Activated naive CD8-positive, alpha-beta T cell treated with anti-CD3 and anti-CD28 coated beads, Interleukin-2, amount 10 ng/mL, durations not matched to agents 7 days and 5 days (primary cell): ENCODE measurements at places on chromosomes 3 and 15. TPM values are rescaled to one million over a fixed set of nuclear protein-coding genes. Genes with fewer than 3 reads are reported as not detected.
A peak's percentile ranks its signal among the peaks of the same experiment; 100 is the strongest.

GRCh38 chr3:149567381-149567780 is 90.4 kb downstream of the WWTR1 start:
- no peak for DNase-seq
- no peaks in the 10 kb centered on the region for H3K36me3 ChIP-seq
- H3K4me1 ChIP-seq, result peaks cover 2% of the 10 kb centered on the region
- no peak overlapping the region for H3K4me3 ChIP-seq
- H3K27ac ChIP-seq, result no peak overlapping the region
- H3K27me3 ChIP-seq, result peaks cover 22% of the 10 kb centered on the region

DNA sequence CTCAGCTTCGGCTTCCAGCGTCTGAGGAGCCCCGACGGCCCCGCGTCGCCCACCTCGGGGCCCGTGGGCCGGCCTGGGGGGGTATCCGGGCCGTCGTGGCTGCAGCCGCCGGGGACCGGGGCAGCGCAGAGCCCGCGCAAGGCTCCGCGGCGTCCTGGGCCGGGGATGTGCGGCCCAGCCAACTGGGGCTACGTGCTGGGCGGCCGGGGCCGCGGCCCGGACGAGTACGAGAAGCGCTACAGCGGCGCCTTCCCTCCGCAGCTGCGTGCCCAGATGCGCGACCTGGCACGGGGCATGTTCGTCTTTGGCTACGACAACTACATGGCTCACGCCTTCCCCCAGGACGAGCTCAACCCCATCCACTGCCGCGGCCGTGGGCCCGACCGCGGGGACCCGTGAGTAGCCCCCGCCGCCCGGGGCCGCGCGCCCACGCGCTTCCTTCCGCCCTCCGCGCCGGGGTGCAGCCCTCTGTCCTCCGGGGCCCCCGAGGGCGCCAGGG is 462 bp downstream of the EDEM1 start:
- DNase-seq, result peak; percentile 79
- H3K36me3 ChIP-seq, result peaks cover 22% of the 10 kb centered on the region
- H3K4me1 ChIP-seq, result peaks cover 32% of the 10 kb centered on the region
- no peaks in the 10 kb centered on the region for H3K27me3 ChIP-seq
- peak overlapping the region; percentile 100 for H3K27ac ChIP-seq

The ANKDD1A gene
- 12.6 TPM for total RNA-seq

The GHSR gene
- total RNA-seq, result not detected

GRCh38 chr3:24690777-24691176 is 196.1 kb upstream of the THRB start:
- no peak for DNase-seq
- H3K4me1 ChIP-seq, result peaks cover 7% of the 10 kb centered on the region
- no peak overlapping the region for H3K27ac ChIP-seq
- peaks cover 13% of the 10 kb centered on the region for H3K27me3 ChIP-seq
- H3K4me3 ChIP-seq, result no peak overlapping the region
- no peaks in the 10 kb centered on the region for H3K36me3 ChIP-seq

DNA sequence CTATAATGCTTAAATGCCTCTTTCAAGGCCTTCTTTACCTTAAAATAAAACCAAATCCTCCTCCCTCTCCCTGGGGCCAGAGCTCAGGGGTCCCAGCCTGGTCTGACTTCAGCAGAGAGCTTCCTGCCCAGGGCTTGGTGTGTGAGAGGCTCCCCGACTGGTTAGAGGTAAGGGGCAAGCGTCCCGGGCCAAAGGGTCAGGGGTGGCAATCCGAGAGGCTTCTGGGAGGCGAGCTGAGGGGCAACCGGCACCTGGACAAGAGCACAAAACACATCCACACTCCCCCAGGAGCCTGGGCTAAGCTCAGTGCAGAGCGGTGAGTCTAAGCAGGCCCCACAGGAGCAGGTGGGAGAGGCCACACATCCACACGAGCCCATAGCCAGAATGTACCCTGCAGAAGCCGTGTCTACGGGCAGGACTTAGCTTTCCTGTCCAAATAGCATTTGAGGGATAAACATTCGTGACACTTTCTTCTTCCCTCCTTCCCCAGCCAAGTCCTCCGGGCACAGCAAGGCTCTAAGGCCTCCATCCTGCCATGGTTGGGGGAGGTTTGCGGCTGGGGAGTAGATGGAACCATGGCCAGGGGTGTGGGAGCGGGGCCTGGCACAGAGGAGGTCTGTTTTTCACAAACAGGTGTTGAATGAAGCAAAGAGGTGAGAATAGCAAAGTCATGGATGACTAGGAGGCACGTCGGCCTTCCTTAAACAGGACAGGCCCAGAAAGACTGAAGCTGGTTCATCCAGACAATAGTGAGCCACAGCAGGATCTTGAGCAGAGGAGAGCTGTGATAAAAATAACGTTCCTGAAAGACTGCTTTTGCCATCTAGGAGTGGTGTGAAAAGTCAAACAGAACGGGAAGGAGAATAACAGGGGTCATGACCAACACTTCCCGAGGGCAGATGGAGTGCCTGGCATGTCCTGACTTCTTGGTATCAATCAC is 98.7 kb upstream of the IQSEC1 start:
- H3K36me3 ChIP-seq, result no peaks in the 10 kb centered on the region
- H3K27me3 ChIP-seq, result peaks cover 3% of the 10 kb centered on the region
- H3K4me1 ChIP-seq, result no peaks in the 10 kb centered on the region
- no peak overlapping the region for H3K4me3 ChIP-seq

DNA sequence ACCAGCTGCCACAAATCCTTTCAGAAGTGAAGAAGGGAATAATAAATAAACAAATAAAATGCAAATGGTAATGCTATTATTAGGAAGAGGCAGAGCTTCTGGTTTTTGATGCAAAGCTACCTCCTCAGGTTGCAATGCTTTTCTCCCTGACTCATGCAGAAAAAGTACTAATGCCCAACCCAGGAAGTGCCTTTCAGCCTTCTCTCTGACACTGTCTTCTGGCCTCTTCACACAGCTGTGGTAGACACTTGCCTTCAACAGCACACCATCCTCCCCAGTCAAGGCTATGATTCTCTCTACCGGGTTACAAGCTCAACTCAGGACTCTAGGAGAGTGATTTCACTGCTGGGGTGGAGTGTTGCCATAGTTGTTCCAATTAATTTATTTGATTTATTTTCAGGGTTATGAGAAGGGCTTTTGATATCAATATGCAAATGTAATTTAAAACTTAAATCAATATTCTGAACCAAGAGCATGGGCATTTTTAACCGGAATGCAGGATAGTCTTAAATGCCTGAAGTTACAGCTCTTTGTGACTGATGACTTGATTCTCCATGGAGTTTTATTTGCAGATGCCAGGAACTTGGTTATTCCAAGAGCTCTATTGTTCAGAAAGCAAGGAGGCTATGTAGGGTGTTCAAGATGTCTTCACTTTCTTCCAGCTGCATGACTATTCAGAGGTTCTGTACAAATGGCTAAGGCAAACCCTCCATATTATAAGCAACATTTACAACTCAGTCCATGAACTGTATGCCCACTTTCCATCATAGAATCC is 27.1 kb upstream of the GALNT15 start:
- H3K27ac ChIP-seq, result no peak overlapping the region
- no peaks in the 10 kb centered on the region for H3K36me3 ChIP-seq
- no peaks in the 10 kb centered on the region for H3K4me1 ChIP-seq
- no peak overlapping the region for H3K4me3 ChIP-seq
- H3K27me3 ChIP-seq, result peaks cover 4% of the 10 kb centered on the region

The SPATA12 gene
- total RNA-seq, result not detected

- H3K4me1 ChIP-seq, result no peaks in the 10 kb centered on the region
- H3K36me3 ChIP-seq, result no peaks in the 10 kb centered on the region
- DNase-seq, result no peak
- no peaks in the 10 kb centered on the region for H3K27me3 ChIP-seq
Measured at GRCh38 chr3:103210583-103210982, 775.8 kb downstream of the ZPLD1 start.

- no peak for DNase-seq
- H3K4me1 ChIP-seq, result no peaks in the 10 kb centered on the region
- H3K27me3 ChIP-seq, result no peaks in the 10 kb centered on the region
Measured at GRCh38 chr3:69458803-69459365, 73.0 kb upstream of the FRMD4B start.

The FBLN2 gene
- total RNA-seq, result 2.6 TPM

The LDHAL6B gene
- total RNA-seq, result not detected

GRCh38 chr15:87858651-87859050 is 397.9 kb downstream of the NTRK3 start:
- H3K27me3 ChIP-seq, result no peaks in the 10 kb centered on the region
- no peak for DNase-seq
- no peaks in the 10 kb centered on the region for H3K4me1 ChIP-seq
- H3K4me3 ChIP-seq, result no peak overlapping the region

DNA sequence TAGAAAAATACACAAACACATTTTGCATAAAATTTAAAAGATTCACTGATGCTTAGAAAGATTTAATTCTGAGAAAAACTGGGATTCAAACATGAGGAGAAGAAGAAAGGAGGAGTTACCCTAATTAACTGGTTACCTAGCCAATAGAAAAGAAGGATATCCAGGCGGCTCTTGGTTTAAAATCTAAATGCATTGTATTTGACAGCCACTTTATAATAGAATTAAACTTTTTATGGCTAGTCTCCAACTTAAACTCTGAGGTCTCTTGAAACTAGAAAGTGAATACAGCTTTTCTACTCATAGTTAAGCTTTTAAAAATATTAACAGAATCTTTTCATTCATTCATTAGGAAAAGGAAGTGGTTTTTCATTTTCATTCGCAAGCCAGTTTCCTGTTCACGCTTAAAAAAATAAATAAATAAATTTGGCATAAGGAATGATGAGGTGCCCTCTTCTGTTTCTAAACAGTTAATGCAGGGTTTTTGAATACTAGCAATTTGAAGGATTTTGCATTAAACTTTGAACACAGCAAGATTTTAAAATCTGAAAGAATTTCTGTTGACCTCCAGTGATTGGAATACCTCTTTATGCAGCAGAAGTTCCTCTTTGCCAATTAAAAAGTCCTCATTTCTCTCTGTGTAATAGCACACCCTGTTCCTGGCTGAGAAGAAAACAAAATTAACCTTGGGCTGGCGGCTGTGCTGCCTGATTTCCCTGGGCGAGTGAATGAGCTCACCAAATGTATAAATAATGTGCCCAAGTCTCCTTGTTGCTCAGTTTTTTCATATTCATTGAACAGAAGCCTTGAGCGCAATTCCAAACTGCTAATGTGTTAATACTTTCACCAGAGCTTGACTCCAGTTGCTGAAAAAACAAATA is 105.1 kb downstream of the ZMAT3 start:
- H3K27me3 ChIP-seq, result peaks cover 2% of the 10 kb centered on the region
- peaks cover 11% of the 10 kb centered on the region for H3K4me1 ChIP-seq
- peaks cover 3% of the 10 kb centered on the region for H3K36me3 ChIP-seq
- no peak for DNase-seq
- no peak overlapping the region for H3K27ac ChIP-seq

DNA sequence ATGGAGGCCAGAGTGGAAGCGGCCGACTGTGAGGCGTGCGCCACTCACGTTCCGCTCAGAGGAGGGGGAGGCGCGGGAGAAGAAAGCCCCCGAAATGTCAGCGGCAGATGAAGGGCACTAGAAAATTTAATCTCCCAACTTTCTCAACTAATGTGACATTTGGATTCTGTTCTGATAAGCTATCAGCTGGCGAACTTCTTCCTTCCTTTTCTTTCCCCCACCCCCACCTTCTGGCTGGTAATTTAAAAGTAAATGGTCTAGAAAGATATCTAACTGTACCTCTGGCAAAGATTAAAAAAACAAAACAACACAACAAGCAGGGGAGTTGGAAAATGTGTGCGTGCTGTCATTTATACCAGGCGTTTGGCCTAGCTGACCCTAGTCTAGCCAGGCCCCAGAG is 26.4 kb upstream of the TMEM115 start:
- no peak overlapping the region for H3K4me3 ChIP-seq
- peaks cover 2% of the 10 kb centered on the region for H3K27me3 ChIP-seq
- no peak for DNase-seq
- no peaks in the 10 kb centered on the region for H3K36me3 ChIP-seq
- no peak overlapping the region for H3K27ac ChIP-seq

The GOLGA8J gene
- 0.31 TPM for total RNA-seq

- no peak overlapping the region for H3K4me3 ChIP-seq
- no peaks in the 10 kb centered on the region for H3K36me3 ChIP-seq
- DNase-seq, result no peak
- no peaks in the 10 kb centered on the region for H3K4me1 ChIP-seq
- no peaks in the 10 kb centered on the region for H3K27me3 ChIP-seq
- H3K27ac ChIP-seq, result no peak overlapping the region
Measured at GRCh38 chr15:36996538-36997181, 103.7 kb downstream of the MEIS2 start.

DNA sequence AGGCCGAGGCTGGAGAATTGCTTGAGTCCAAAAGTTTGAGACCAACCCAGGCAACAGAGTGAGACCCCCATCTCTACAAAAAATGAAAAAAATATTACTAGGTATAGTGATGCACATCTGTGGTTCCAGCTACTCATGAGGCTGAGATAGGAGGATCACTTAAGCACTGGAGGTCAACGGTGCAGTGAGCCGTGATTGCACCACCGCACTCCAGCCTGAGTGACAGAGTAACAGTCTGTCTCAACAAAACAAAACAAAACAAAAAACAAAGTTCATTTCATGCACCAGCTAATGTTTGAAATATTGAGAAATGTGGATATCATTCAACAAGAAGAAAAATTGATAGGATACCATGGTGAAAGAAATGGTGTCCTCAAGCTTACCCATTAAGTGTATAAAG is 450.5 kb upstream of the TPRG1 start:
- peaks cover 5% of the 10 kb centered on the region for H3K36me3 ChIP-seq
- no peak overlapping the region for H3K27ac ChIP-seq
- peaks cover 1% of the 10 kb centered on the region for H3K4me1 ChIP-seq
- DNase-seq, result no peak
- no peak overlapping the region for H3K4me3 ChIP-seq

DNA sequence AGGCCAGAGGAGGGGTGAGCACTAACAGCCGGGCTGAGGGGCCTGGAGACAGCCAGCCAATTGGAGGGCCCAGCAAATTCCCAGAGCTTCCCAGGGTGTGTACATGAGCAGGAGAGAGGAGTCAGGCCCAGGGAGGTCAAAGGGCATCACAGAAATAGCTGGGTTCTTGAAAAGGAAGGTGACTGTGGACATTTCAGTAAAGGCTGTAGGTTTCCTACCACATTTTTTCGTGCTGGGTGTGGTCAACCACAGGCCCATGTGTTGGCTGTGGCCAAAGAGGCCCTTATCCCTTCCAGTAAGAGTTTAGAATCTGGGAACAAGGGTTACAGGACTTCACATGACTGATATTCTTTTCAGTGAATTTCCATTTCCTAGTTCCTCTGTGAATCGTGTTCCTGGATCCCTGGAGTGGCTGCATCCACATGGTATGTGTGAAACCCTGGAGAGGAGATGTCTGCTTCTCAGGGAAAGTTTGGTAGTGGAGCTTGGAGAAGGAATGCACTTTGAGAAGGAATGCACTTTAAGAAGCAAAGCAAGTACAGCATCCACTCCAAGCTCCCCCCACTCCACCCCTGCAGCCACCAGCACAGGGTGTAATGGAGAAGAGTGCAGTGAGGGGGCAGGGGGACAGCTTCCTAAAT is 73.2 kb upstream of the HEG1 start:
- H3K36me3 ChIP-seq, result peaks cover 4% of the 10 kb centered on the region
- peak overlapping the region; percentile 58 for H3K4me3 ChIP-seq
- H3K4me1 ChIP-seq, result peaks cover 46% of the 10 kb centered on the region

The MYRIP gene
- total RNA-seq, result not detected

The INKA1 gene
- total RNA-seq, result 2.3 TPM

GRCh38 chr3:121405631-121406030 is 140.2 kb downstream of the POLQ start:
- no peaks in the 10 kb centered on the region for H3K36me3 ChIP-seq
- H3K27ac ChIP-seq, result no peak overlapping the region
- no peak overlapping the region for H3K4me3 ChIP-seq
- no peak for DNase-seq
- H3K27me3 ChIP-seq, result peaks cover 5% of the 10 kb centered on the region
